ENCODE measurements at places on chromosomes 5 and 9.

DNA sequence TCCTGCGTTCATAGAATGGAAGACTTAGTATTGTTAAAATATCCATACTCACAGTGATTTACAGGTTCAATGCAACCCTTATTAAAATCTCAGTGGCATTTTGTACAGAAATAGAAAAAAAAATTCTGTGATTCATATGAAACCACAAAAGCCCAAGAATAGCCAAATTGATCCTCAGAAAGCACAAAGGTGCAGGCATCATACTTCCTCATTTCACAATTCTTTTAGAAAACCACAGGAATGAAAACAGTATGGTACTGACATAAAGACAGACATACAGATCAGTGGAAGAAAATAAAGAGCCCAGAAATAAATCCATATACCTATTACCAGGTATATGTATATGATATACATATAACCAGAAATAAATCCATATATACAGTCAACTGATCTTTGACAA lies 86.8 kb upstream of the MEGF10 start:
- DNase-seq = no peak

DNA sequence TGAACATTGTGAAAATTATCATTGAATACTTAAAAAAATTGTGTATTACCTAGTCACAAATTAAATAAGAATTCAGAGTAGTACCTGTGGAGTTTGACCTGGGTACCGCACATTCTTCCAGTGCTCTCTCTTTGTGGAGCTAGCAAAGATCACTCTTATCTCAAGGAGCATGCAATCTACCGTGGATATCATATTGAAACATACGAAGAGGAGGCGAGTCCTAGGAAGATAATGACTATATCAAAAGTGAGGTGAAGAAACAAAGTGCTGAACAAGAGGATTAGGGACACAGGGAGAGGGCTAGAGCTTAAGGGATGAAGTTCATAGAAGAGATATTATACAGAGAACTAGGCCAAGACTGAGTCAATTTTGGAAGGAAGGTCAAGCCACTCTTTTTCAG lies 55.9 kb upstream of the NR3C1 start:
- DNase-seq = no peak

DNA sequence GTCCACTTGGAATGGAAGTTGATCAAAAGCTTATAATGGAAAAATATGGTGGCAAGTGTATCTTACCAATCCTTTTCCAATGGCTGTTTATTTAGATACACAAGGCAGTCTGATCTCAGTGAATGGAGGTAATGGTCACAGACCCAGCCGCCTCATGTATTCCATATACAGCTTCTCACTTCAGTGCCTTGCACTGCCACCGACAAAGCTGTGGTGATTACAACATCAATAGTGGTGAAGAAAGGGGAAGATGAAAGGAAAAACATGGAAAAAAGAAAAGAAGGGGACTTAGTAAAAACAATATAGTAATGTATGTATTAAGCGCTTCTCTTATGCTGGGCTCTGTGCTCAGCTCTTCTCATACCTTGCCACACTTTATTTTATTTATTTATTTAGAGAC lies 297.3 kb upstream of the RASA1 start:
- no peak for DNase-seq

DNA sequence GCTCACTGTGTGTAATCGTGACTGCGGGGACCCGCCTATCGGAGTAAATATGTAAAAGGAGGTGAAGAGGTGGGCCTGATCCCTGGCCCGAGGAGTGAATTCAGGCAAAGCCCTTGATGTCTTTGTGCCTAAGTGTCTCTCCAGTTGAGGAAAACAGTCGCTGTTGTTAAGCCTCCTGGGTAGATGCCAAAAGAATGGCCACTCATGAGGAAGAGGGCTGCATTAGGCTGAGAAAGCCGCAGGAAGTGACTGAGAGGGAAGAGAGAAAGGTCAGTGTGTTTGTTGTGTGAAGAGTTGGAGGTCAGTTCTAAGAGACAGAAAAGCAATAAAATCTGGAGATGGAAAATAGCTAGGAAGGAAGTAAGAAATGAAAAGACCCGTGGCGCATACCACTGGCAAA lies 35.8 kb upstream of the PIP5K1B start:
- DNase-seq = no peak

GRCh38 chr5:148659641-148660345 lies 5.5 kb upstream of the HTR4 start:
- DNase-seq = no peak

DNA sequence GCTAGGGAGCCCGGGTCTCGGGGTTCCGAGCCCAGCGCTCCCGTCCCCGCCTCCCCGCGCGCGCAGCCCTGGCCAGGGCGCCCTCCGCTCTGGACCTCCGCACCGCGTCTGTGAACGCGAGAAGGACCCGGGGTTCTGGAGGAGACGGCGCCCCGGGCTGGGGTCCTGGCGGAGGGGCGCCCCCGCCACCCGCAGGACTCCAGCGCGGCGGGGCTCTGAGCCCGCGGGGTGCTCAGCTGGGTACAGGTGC lies 431 bp downstream of the TMOD1 start:
- DNase-seq = no peak

DNA sequence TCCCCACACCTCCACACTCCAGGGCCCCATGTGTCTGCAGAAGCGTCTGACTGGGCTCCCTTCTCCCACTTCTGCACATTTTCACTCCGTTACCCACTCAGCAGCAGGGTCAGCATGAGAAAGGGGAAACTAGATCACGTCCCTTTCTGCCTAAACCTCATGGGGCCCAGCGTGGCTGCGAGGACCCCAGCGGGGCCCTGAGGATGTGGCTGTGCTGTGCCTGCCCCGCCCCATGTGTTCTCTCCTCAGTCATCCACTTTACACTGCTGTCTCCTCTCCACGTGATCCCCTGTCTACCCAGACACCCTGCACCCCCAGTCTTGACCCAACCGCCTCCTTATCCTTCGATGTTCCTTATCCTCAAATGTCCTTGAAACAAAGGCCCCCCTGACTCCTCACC lies 59.8 kb upstream of the OTULINL start:
- DNase-seq = no peak

DNA sequence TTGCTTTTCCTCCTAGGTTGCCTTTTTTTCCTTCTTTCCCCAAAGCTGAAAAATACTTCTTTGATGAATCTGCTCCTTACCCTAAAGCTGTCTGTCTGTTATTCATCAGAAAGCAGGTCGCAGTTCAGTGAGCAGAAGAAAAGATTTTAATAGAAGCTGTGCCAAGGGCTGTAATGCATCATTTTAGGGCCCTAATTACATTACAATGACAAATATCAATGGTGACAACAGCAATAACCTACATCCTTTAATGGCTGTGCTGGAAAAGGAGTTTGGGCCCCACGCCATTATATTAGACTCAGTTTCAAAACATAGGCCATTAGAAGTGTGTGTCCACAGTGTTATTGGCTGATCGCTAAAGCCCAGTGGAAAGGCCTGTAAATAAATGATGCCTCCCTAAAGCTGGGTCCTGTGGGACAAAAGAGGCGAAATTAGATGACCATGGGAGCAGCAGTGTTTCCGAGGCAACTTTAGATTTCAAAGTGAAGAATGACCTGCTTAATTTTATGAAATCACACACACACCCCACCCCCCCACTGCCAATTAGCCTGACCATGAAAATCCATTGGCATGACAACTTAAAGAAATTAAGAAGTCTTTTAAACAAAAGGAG lies 38.4 kb downstream of the TLE4 start:
- DNase-seq = no peak

DNA sequence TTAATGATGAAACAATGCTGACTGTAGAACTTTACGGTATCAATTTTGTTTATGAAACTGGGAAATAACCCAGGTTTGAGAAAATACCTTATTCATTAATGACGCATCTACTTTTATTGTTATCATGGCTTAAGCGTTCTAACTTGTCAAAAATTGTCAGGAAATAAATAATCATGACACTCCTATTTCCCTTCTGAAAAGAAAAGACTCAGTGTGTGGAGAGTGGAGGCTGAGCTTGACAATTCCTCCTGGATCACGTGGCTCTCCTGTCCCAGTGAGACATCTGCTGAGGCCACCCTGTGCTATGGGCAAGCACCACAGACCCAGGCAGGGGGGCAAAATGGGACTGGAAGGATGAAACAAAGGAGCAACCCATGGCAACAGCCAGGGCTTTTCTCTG lies 466.4 kb downstream of the ZNF608 start:
- DNase-seq = no peak

DNA sequence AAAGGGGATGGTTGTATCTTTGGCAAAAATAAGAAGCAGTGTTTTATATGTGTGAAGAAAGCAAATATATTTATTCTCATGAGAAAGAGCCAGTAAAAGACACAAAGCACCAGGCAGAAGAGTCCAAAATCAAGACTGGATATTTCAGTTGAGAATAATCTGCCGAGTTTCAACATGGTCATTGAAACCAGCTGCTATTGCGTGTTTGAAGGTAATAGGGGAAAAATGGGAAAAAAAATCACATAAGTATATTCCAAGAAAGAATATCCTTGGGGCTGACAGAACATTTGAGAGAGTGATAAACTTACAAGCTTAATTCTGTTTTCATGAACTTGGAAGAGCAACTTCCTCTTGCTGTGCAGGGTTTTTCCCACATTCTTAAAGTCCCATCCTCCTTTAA lies 79.9 kb downstream of the ISOC1 start:
- no peak for DNase-seq

DNA sequence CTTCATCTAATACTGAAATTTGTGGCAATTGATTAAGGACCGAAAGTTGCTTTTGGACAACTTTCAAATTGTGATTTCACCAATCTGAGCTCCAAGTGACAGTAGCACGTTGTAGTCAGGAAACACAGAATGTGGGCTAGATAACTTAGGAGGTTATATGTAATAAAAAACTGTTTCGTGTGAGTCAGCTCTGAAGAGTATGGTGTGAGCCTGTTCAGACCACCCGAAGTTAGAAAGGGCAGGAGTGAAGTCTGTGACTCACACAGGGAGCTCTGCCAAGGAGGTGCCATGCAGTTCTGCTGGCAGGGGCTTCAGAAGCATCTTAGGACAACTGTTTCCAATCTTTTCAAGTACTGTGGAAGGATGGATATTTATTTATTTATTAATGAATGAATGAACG lies 16.4 kb upstream of the ZBTB34 start:
- DNase-seq = no peak
